Muscle of back (tissue), 13 donors: ENCODE measurements at places on chromosomes 6 and 20.

DNA sequence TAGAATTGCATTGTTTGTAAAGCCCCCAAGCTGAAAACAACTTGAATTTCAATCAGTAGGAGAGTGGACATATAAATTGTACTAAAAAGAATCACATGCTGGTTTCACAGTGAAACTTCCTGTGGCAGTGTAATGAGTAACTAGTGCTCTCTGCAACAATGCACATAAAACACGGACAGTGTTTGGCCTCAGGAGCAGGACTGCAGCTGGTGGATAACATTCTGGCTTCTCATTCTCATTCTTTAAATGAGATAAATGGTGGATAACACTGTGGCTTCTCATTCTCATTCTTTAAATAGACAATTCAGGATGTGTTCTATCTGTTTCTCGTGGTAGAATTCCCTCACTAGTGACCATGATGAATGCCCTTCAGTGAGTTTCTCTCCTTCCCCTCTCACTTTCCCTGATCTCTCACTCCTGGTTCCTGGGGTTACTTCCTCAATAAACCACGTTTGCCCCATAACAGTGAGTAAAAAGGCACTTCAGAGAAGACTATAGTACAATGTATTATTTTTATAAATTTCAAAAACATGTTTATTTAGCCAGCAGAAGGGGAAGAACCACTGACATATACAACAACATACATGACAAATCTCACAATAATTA is 59.9 kb downstream of the SLC22A2 start:
- DNase-seq = no peak

GRCh38 chr6:67639161-67639560 is 995.9 kb upstream of the ADGRB3 start:
- peak; percentile 17 for DNase-seq

DNA sequence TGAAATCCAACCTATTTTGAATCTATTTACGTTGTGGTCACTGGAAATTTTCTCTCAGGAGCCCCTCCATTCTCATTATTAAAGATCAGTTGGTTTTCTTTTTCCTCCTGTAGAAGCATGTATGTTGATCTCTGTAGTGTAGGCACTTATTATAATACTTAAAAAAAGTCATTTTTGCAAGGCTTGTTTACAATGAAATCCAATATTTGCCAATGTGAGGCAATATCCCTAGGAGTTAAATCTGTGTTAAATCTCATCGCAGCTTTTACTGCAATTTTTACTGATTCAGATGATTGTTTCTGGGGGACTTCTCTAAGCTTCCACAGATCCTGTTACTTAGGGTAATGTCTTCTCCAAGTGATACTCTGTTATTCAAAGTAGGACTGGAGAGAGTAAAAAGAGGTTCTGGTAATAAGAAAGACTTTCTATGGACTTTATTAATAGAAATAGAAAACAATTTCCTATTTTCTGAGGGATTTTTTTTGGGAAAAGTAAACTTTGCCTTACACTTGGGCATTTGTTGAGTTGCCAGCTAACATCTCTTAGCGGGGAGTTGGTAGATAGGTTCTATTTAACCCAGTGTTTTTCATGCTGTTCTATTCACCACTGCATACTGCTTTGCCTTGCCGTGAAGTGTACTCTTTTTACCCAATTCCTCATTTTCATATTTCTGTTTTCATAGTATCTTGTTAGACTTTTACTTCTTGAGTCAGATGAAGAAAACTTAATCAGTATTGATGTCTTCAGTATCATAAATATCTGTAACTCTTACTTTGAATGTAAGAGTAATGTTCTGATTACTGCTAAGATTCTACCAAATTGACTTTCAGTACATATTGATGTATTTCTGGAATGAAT is 48.6 kb downstream of the CDKAL1 start:
- no peak for DNase-seq

DNA sequence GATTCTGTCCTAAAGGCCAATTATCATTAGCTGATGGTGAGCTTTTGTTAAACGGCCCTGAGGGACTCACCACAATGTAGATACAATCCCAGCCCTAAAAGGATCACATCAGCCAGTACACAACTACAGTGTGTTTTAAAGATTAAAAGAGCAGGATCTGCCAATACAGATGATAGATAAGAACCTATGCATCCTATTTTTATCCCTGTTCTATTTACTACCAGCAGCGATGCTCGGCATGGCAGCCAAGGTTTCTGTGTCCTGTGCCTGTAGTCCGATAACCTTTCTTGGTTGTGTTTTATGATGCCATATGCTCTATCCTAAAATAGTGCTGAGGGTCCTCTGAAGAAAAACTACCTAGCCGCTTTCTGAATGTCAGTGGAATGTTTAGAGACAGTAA is 289.4 kb downstream of the PHACTR1 start:
- DNase-seq = no peak

DNA sequence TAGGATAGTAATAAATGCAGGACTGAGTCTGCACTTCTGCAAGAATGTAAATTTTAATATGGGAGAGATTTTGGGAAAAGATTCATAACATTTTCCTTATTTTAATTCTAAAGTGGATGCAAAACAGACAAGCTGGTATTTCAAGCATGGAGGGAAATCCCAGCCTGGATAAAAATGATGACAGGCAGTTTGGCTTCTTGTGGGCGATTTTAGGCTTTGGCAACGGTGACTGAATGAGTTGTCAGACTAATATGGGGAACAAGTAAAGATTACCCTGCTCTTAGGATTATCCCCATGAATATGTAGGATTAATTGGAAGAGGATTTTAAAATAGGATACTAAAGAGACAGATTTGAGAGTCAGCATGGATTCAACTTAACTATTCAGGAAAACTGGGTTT is 21.0 kb downstream of the OGFRL1 start:
- no peak for DNase-seq

DNA sequence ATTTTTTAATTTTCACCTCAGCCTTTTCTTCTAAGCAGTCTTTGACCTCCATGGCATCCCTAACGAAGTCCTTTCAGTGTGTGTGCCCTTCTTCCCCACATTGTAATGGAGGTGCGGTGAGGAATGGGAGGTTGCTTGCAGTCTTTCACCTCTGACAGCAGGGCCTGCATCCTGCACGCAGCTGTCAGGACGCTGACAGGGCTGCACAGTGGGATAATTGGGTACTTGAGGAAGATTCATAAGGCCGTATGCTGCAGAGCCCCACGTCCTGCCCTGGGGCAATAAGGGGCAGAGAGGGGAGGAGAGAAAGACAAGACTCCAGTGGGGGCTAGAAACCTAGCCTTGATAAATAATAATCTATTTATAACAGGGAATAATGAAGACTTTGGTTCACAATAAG is 184.7 kb downstream of the SAMD5 start:
- DNase-seq = no peak

GRCh38 chr6:136579800-136580199 is 29.6 kb upstream of the MAP7 start:
- DNase-seq = no peak

DNA sequence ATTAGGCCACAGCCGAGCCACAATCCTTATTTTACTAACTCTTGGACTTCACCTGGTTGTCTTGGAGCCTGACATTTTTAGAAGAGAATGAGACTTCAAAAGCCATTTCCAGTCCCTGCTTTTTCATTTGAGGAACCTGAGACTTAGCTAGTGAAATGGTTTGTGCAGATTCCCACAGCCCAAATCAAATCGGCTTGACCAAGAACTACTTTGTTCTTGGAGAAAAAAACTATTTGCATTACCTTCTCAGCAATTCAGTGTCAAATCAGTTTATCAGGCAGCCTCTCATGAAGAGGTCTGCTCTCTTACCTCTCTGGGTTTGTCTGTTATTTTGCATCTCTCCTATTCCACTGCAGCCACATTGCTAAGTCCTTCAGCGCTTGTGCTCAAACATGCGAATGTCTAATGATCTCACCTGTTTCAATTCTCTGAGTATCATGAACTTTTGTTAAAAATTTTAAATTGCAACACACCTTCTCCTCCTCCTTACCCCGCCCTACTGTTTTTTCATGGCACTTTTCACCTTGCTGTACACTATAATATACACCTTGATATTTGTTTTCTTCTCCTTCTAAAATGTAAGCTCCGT is 573 bp upstream of the IFNGR1 start:
- DNase-seq = no peak

DNA sequence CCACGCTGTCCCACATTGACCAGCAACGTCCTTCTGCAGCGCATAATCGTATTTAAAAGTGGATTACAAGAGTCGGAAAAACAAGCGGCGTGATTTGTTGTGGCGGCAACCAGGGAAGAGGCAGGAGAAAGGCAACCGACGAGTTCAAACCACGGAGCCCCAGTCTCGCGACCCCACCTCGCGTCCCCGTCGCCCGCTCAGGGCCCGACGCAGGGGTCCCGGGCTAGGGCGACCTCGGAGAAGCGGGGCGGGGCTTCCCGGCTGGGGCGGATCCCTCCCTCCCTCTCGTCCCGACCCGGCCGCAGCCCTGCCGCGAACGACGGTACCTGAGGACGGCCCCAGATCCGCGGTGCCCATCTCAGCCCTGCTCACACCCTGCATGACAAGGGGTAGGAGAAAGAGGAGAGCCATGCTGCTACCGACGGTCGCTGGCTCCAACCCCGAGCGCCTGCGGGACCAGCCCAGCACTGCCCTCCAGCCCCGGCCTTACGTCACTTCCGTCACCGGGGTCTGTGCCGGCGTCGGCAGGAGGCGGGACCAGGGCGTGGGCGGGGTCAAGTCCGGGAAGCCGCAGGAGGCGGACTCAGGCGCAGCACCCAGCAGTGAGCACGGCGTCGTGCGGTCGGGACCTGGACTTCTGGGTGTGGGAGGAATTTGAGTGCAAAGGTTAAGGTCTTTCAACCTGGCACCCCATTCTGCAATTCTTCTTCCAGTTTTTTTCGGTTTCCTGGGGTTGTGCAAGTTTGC is at the start of gene IFNGR1:
TSS of gene IFNGR1 (minus strand) at position 469 of the 747 bp plus-strand sequence. CDS start at position 411, 58 bp downstream.
- peak; percentile 93 for DNase-seq

GRCh38 chr6:143264379-143264778 is 186.1 kb downstream of the ADAT2 start:
- DNase-seq = no peak

DNA sequence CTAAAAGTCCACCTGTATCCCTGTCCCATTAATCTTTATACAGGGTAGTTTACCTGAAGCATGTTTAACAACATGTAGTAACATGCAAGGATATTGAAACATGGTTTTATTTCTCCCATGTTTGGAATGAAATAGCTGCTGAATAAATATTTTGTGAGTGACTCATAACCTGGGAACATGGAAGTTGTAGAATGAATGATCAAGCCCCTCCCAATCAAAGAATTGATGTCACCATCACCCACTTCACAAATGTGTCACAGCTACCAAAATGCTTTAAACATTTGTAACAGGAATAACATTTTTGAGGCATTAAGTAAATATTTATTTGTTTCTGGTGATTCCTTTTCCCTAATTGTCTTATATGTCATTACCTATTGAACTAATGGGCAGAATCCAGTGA is 58.9 kb upstream of the TNFAIP3 start:
- DNase-seq = no peak

DNA sequence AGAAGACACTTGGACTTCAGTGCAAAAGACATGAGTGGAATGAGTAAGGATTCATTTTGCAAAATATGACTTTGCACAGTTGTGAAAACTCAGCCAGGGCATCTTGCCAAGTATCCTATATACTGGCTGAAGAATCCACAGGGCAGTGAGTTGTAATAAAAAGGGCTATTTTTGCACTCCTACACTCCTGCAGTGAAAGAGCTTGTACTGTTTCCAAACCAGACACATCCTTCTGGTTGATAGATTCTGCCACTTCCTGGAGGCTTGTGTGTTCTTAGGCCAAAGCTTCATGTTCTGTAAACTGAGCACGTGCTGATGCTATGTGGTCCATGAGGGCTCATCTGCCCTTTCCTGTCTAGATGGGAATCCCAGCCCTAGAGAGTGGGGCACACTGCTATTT is 34.9 kb downstream of the GMPR start:
- peak; percentile 74 for DNase-seq

DNA sequence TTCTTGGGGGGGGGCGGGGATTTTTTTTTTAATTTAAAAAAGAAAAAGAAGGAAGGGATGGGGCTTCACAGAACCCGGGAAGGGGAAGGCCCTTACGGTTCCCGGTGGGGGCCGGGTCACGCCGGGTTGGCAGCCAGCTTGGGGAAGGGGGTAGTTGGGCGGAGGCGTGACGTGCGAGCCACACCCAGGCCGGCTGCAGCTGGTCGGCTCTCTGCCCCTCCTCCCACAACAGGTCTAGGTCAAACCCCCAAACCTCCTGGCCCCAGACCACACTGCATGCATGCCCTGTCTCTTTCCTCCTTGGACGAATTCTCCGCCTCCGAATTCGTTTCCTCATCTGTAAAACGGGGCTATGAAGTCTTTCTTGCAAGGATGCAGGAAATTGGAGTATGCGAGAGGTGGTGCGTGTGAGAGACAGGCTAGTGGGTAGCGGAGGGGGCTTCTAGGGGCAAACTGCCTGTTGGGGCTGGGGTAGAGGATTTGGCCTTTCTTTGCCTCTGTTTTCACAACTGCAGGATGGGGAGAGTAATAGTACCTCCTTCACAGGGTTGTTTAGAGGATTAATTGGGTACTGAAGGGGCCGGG is 828 bp downstream of the HCK start:
- DNase-seq = no peak

GRCh38 chr6:108874470-108875160 is 26.4 kb downstream of the ARMC2 start:
- DNase-seq = no peak

- DNase-seq = no peak
These were observed 179.8 kb downstream of the ERMARD start for GRCh38 chr6:169931261-169931660.

- no peak for DNase-seq
These were observed 616.7 kb downstream of the PHF3 start for GRCh38 chr6:64252256-64252655.

GRCh38 chr6:15511248-15512125 is 151.3 kb downstream of the DTNBP1 start:
- no peak for DNase-seq

- no peak for DNase-seq
These were observed 151.8 kb downstream of the NRN1 start for GRCh38 chr6:5854899-5855298.

DNA sequence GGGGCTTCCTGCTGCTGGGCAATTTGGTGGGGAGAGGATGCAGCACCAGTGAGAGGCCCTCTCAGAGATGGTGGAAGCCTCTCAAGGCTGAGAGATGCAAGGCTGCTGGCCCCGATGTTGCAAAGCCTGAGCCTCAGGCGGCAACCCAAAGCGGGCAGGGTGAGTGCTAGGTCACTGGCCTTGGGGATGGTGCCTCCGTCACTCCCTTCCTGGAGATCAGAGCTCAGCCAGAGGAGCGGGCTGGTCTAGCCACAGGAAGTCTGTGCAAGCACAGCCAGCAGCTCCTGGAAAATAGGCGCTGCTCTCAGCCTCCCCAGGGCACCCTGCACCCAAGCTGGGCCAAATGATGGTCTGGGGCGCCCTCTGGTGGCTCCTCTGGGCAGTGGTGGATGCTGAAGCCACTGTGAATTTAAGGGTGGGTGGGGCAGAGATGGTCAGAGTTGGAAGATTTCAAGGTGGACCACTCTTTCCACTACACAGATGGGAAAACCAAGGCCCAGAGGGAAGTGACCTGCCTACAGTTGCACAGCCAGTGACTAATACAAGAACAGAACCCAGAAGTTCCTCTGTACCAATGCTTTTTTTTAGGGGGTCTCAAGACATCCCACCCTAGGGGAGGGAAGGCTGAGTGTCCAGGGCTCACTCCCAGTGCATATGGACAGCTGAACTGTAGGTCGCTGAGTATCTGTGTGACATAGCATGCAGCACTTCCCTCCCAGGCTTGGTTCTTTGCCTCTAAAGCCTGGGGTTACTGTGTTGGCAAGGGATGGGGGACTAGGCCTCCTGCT is 20.8 kb downstream of the C20orf203 start:
- DNase-seq = peak; percentile 69
